ENCODE measurements at places on chromosomes 3 and 15.

GRCh38 chr15:66105286-66106265 lies 148.0 kb downstream of the MEGF11 start:
- no peak for DNase-seq

- no peak for DNase-seq
Measured at GRCh38 chr3:131560795-131561194, 58.0 kb upstream of the MRPL3 start.

- DNase-seq: no peak
Measured at GRCh38 chr15:48834756-48835155, 23.9 kb upstream of the CEP152 start.

DNA sequence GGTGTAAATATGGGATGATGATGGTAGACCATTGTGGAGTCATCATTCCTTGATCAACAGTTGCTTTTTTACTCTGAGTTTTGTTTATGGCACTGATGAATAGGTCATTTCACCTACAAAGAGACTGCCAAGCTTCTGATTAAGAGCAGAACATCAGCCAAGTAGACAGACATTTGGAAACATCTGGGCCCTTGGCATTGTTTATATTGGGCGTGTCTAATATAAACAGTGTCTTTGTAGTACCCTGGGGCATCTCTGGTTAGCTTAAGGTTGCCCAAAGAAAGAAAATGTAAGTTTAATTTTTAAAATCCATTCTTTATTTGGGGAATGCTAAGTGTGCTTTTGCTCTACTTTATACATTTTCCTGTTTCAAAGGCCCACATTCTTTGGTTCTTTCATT lies 377.0 kb downstream of the FEZF2 start:
- no peak for DNase-seq

GRCh38 chr3:151660885-151661284 lies 72.8 kb upstream of the AADACL2 start:
- DNase-seq: no peak

DNA sequence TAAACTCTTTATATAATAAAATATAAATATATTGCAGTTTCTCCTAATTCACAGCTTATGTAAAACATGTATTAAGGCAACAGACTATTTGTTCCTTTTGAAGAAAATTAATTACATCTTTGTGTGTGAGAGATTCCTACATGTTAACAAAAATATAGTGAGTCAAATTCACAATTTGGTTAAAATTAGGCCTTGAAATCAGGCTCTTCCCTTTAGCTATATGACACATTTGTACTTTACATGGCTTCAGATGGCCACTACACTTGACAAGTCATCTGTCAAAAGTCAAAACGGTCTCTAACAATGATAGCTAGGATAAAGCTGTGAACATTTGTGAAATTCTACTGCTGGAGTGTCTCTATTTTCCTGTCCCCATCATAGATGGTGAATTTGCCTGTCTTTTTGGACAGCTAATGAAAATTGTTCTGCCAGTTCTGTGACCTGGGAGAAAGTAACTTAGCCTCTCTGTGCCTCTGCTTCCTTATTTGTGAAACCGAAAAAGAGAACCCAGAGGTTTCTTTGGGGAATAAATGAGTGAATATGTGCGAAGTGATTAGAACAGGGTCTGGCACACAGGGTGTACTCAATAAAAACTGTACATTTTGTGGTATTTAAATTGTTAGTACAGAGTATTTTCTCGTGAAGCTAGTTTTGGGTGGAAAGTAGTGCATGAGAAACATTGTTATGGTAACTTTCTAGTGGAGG lies 23.6 kb downstream of the TM4SF4 start:
- no peak for DNase-seq

- DNase-seq: no peak
Measured at GRCh38 chr3:11001020-11001657, 8.6 kb downstream of the SLC6A1 start.

- no peak for DNase-seq
Measured at GRCh38 chr15:63458794-63459395, 45.5 kb upstream of the USP3 start.

DNA sequence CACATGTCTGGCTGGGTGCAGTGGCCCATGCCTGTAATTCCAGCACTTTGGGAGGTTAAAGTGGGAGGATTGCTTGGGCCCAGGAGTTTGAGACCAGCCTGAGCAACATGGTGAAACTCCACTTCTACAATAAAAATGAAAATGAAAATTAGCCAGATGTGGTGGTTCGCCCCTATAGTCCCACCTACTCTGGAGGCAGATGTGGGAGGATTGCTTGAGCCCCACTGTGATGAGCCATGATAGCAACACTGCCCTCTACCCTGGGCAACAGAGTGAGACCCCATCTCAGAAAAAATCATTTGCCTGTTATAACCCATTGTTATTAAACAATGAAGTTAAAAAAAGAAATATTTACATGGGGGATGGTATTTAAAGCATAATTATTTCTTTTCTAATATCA lies 240.1 kb upstream of the ZPLD1 start:
- no peak for DNase-seq

- DNase-seq: peak; percentile 0
Measured at GRCh38 chr3:116140100-116140689, 305.1 kb downstream of the LSAMP start.

DNA sequence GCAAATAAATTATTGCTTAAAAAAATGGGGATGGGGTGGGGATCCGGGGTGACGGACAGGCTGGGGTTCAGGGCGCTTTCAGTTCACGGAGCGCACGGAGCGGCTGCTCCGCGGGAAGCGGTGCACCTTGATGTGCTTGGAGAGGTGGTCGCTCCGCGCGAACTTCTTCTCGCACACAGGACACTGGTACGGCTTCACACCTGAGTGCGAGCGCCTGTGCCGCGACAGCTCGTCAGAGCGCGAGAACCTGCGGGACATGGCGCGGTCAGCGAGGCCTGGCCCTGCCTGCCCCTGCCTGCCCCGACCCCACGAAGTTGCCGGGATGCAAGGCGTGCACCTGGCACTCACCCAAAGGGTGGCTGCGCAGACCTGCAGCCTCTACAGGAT lies 13.6 kb downstream of the KLF15 start:
- no peak for DNase-seq

DNA sequence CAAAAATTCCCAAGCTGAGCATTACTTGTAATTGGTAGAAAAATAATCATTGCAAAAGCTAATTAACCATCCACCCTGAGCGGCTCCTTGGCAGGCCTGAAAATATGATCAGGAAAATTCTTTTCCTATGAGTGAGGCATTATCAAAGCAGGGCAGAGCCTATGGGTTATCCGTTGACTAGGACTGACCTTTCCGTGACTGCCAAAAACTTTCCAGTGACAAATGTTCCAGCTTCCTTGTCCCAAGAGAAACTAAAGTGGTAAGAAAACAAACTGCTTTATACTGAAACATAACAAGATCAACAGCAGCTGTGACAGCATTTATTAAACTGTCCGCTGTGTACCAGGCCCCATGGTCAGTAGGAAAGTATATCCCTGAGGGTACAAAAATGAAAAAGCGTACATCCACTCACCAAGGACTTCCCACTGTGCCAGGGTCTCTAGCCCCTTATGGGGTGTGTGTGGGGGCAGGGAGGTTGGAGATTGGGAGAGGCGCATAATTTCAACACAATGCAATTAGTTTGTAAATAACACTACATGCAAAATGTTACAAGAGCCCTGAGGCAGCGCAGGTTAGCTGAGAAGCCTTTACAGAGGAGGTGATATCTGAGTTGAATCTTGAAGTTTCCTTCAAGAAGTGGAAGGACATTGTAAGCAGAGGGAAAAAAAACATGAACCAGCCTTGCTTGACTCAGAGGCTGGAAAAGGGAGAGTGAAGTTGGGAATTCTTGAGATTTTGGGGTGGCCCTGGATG lies 8.5 kb downstream of the LIPC start:
- DNase-seq: no peak

DNA sequence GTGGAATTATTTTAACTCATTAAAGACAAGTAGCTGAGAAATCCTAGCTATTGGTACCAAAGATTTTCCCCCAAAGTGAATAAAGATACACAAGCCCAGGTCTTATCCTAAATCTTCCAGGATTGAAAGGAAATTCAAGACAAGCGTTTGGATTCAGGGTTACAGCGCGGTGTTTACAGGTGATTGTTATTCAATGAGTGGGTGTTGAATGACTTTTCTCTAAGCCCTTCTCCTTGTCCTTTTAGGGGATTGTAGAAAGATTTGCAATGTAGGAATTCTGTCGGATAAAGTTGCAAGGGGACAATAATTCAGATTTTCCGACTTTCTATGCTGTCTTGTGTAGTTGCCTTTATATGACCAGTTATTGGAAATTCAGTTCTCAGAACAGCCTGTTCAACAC lies 57.2 kb downstream of the USP13 start:
- no peak for DNase-seq

DNA sequence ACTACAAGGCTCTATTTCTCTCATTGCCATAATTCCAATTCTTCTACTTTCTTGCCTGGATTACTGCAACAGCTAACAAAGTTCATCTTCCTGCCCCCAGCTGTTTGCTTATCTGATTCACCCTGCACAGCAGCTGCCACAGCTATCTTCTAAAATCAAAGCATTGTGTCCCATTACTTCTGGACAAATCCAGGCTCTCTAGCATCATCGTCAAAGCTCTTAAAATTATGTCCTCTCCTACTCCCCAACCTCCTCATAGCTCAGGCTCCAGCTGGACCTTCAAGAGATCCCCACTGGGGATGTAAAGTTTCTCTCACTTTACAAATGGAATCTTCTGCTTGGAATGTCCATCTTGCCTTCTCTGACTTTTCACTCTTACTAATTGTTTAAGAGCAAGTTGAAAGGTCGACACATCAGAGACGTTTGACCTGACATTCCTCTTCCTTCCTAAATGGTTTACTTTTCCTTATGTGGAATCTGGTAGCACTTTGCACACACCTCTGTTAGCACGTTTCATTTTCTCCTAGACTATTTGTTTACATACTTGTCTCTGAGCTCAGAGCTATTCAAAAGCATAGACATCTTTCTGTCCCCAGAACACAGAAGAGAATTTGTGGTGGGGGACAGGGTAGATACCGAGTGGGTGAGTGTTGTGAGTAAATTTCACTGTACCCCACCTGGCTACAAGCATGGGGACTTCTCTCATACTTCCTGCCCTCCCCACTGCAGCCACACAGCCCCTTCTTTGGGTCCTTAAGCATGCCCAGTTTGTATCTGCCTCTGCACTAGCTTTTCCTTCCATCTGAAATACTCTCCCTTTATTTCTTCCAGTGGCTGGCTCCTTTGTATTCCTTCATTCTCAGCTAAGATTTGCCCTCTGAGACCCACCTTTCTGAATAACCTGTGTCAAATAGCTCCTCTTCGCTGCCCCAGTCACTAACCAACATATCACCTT lies 77.9 kb downstream of the SERPINI1 start:
- no peak for DNase-seq

DNA sequence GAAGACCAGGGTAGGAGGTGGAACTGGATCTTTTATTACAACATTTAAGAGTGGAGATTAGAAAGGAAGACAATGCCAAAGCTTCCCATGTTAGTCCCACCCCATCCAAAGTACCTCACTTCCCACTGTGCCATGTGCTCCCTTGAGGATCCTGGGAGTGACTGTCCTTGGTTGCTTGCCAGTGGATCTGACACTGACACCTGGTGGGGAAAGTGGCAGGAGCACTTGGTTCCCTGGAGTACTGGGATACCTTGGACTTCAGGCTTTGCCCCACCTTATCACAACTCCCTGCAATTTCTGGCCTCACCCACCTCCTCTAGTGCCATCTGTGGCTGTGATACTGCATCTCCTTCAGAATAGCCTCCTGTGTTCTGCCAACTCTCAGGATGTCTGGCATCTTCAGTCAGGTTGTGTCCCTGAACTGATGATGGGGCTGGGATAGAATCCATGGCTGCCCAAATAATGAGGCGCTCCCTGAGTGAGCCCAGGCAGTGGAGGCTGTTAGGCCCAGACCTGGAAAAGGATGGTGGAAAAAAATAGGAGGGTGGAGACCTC lies 1.3 kb downstream of the ELL3 start:
- DNase-seq: no peak

DNA sequence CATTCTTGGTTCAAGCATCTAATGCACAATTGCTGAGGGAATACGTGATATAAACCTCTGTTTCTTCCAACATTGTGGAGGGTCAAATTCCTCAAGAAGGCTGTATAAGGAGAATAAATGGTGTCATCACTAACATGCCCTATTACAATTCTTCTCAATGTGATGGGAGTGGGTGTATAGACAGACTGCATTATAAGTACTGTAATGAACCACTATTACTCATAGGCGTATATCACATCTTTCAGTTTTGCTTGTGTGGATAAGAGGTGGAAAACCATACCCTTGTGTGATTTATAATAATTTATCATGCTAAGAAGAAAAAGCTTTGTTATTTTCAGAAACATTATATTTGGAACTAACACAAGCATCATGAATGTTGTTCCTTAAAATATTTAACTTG lies 35.3 kb upstream of the BBX start:
- DNase-seq: no peak

GRCh38 chr3:123296836-123297626 lies 95.3 kb downstream of the SEC22A start:
- DNase-seq: no peak

DNA sequence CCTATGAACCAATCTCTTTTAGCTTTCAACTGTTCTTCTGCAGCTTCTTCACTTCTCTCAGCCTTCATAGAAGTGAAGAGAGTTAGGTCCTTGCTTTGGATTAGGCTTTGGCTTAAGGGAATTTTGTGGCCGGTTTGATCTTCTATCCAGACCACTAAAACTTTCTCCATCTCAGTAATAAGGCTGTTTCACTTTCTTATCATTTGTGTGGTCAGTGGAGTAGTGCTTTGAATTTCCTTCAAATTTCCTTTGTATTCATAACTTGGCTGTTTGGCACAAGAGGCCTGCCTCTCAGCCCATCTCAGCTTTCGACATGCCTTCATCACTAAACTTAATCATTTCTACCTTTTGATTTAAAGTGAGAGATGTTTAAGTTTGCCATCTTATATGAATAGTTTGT lies 21.7 kb downstream of the DZIP1L start:
- DNase-seq: no peak

GRCh38 chr3:185709251-185709955 lies 115.4 kb downstream of the IGF2BP2 start:
- no peak for DNase-seq

DNA sequence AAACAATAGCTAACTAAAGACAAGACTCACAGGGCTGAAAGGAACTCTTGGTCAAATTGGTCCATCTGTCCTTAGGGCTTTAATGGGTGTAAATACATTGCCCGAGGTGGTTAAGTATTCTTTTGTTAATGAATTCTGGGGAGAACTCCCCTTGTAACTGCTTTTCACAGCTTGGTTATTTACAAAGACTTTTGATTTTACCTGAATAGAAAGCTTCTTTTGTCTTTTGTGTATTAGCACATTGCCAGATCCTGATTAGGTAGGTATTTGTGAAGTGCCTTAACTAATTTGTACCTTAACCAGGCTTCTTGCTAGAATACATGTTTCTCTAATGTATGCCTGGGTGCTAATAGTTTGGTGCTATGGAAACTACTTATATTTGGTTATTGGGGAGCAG lies 14.0 kb downstream of the CHD2 start:
- DNase-seq: no peak

GRCh38 chr3:12798559-12799179 lies 2.2 kb downstream of the CAND2 start:
- no peak for DNase-seq

GRCh38 chr15:68592544-68592943 lies 13.8 kb downstream of the CORO2B start:
- no peak for DNase-seq

GRCh38 chr15:40029979-40030893 lies 8.7 kb downstream of the SRP14 start:
- DNase-seq: no peak
